GM19239 (cell line): ENCODE measurements at places on chromosomes 7 and 10.

- DNase-seq, result no peak
These were observed 44.5 kb downstream of the PSMC2 start for GRCh38 chr7:103391976-103392375.

GRCh38 chr7:42217053-42217452, 20.0 kb downstream of the GLI3 start:
- no peak for DNase-seq

- DNase-seq, result no peak
These were observed 28.6 kb downstream of the OGDH start for GRCh38 chr7:44634839-44635591.

DNA sequence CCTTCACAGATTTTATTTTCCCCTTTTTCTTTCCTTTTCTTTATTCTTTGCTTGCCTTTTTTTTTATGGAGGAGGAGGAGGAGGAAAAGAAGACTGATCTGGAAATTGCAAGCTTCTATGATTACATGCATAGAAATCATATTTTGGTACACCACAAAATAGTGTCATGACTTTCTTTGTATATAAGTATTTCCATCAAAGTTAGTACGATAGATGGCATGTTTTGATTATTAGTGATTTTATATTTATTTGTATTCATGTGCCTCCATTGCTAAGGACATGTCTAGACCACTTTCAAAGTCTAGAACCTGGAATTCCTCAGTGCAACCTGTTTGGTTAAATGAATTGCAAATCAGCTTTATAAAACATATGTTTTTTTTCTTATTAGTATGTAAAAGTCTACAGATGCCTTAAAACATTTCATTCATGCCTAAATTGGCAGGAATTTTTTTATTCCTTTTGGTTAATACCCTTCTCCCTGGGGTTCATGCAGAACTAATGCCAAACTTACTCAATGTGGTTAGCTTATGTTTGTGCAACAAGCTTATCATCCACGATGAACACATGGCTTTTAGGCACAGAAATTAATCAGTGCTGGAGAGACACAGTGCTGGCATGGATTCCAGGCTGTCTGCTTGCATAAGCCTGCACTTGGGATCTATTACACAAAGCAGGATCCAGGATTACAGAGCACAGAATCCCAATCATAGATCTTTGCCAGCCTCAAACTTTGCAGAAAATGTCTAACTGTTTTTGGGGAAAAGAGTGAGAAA, 213.1 kb downstream of the CHRM2 start:
- no peak for DNase-seq

DNA sequence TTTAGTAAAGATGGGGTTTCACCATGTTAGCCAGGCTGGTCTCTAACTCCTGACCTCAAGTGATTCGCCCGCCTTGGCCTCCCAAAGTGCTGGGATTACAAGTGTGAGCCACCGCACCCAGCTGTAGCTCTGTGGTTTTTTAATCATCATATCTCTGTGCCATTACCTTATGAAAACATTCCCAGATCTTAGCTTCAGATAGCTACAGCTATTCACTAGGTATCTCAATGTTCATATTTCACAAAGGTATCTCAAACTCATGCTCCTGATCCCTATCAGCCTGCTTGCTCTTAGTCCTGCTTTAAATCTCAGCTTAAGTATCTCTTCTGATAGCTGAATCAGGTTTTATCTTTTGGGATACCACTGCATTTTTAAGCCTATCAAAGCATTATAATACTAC, 74.8 kb downstream of the CDK13 start:
- DNase-seq, result no peak

DNA sequence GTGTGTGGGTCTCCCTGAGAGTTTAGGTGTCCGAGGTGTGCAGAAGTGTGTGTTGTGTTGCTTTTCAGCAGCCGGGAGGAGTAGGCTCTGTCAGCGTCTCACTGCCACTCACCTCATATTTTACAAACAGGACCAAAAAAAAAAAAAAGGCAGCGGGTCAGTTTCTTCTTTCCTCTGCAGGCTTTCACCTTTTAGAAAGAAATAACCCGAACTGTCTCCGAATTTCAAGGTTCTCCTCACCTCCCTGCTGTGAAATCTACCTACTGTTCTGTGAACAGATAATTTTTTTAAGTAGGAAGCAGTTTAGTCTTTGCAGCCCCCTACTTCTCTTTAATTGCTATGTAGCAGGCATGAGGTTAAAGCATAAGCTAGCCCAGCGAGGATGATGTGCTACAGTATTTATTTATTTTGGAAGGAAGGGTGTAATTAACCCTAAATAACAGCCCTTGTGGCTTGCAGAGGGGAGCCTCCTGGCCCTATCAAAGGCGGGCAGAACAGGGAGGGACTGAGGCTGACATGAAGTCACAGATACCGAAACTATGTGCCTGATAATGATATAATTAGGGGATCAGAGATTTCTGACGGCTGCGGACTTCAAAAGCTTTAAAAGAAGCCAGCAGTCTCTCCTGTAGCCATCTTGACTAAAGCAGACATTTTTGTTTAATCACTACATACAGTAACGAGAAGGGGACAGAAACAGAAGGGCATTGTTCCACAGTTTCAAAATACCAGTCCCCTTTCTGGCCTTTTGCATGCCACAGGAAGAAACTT, 1.6 kb downstream of the BAMBI start:
- DNase-seq, result no peak

DNA sequence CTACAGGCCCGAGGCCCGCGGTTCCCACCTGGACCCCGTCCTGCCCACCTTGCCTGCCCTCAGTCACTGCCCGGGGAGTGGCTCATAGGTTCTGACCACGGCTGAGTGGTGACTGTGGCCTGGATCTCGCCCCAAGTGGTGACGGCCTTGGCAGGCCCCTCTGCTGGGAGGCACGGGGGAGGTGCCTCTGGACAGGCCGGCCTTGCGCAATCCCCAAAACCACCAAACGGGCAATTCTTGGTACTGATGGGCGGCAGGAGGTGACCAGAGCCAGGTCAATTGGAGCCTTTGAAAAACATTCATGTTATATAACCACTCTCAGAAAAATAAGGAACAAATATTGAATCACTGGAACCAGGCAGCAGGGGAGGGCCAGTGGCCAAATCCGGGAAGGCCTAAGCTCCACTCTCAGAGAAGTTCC, 83.4 kb downstream of the PRKAG2 start:
- no peak for DNase-seq

DNA sequence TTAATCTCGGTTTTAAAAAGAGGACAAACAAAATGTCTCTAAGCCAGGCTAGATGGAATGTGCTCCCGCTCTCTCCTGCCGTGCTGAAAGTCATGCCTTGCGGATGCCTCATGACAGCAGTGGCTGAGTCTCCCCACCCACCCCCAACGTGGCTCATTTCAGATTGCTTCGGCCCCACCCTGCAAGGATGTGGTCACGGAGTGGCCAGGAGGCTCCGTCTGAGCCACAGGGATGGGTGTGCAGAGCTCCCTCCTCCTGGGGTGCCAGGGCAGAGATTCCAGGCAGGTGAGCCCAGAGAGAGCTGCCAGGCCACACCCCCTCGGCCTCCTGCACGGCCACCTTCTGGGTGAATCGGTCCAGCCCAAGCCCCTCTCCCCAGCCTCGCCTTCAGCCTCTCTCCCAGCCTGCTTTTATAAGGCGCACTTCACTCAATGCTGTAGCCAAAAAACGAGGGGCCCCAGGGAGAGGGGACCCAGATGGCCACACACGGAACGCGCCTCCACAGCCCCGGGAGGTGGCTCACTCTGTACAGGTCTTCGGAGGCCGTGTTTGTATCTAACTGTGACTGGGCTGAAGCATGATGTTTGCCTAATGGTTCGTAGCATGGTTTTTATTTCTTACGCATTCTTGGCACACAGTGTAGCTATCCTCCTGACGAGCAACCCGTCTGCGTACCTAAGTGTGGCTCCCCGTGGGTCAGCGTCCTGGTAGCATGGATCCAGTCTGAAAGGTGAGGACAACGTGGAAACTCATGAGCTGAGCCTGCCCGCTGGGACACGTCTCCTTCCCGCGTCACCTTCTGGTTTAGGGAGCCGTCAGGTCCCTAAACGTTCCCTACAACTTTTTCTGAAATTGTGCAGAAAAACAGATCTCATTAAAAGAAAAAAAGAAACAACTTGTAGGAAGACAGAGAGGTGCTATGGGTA, 413.8 kb upstream of the FOXK1 start:
- no peak for DNase-seq

DNA sequence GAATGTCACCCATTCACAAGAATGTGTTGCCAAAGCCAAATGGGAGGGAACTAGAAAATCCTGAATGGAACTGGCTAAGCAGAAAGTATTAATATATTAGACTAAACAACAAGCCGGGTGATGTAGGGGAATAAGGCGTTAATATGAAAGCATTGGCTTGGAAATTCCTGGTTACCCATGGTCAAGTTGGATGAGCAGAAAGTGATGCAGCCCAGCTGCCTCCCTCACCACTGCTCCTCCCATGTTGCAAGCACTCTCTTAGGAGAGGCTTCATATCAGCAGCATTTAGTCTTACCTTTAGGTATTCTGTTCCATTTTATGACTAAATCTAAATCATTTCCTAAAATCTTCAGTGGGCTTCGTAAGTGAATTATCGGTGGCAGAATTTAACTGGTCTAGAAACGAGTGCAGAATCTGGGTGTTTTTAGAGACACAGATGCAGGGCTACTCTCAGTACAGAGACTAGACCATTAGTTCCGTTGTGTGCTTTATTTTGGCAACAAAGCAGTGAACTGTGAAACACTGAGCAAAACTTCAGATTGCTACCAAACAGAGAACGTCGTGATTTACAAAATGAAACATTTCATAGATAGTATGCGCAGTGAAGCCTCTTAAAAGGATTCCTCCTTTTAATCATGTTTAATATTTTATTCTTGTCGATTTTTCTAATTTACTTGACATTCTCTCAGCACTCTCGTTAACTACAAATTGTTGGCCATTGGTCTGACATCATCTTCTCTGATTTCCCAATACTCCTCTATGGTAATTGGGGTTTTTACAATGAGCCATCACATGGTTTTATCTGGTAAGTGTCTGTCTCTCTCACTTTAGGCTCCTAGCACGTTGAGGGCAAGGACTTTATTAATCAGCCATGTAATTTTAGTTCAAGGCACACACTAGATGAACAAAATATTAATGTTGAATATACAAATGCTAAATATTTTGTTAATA, 22.0 kb upstream of the HGF start:
- DNase-seq, result no peak

- DNase-seq, result no peak
These were observed 21.2 kb downstream of the ASB15 start for GRCh38 chr7:123622660-123623386.

DNA sequence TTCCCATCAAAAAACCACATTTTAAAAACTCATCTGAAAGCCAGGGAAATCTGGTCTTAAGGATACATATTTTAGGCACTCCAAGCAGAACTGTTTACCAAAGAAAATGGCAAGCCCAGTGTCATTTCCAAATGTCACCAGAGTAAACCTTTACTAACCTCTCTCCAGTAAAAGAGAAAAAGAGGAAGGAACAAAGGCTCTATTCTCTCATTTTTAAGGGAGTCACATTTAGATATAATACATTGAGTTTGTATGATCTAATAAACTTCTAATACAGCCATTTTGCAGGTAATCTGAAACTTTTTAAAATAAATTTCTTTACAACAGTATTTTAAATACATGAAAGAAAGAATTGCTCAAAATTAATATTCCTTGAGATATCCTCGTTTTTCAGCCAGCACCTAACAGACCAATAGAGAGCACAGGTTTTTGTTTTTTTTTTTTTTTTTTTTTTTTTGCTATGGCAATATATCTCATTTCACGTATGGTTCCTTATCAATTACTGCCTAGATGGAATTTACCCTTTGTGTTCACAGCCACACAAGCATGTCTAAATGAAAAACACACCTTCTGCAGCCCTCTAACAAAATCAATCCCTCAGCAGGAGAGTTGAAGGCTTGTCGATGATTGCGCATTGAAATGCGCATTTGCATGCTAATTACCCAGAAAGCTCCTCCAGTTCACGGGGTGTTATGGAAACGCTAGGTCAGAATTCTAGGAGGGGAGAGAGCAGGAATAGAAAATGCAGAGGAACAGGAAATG, 39.8 kb upstream of the MSRB2 start:
- DNase-seq, result no peak

DNA sequence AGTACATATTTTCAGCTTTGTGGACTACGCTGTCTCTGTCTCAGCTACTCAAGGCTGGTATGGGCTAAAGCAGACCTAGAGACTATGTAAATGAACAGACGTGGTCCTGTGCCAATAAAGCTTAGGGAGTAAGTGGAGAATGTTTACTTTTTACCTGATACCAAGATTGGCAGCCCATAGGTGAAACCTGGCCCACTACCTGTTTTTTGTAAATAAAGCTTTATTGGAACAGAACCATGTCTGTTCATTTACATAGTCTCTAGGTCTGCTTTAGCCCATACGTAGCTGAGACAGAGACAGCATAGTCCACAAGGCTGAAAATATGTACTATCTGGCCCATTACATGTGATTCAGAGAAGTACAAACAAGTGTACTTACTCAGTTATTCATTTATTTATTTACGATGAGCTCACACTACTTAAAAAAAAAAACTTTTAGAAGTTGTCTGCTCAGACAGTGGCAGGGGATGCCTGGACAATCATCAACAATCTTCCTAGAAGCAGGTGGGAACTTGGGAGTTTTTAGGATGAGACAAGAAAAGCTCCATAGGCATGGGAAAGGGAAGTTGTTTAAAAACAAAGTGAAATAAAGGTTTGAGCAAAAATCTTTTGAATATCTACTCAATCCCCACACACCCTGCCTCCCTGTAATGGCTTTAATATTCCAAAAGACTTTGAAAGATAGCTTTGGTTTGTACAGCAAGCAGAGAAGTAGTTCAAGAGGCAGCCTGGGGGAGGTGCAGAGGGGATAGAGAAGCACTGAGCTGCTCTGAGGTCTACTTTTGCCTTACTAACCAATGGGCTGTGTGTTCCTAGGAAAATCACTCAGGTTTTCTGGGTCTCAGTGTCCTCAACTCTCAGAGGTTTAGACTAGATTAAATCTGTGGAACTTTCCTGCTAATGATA, 114.4 kb upstream of the AFAP1L2 start:
- no peak for DNase-seq

DNA sequence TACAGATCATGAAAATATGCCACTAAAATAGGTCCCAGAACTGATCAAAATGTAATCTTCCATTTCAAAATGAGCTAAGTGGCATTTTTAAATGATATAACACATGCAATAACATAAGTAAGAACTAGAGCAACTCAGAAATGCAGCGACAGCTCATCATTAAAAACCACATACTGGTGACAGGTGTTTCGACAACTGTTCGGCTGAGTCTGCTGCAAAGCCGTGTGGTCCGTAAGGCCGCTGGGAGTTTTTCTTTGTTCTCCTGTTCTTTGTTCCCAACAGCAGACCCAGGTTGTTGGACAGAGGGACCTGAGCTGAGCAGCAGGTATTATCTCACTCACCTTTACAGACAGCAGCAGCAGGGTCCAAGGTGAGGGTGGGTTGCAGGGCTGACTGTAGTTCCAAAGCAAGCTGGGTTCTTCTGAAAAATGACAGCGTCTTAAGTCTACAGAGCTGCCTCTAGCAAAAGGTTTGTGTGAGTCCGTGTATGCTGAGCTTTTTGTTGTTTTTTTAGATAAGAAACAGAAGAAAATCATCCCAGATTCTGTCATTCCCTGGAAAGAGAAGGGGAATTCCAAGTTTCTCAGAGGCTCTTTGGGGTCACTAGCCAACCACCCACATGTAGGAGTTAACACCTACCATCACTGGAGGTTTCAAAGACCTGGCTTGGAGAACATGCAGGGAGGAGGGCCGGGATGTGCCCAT, 45.4 kb upstream of the MACROH2A2 start:
- DNase-seq, result no peak
